MCF 10A (cell line): ENCODE measurements at places on chromosomes 6 and 20. TPM values are rescaled to one million over a fixed set of nuclear protein-coding genes. Genes with fewer than 3 reads are reported as not detected.
A peak's percentile ranks its signal among the peaks of the same experiment; 100 is the strongest.

DNA sequence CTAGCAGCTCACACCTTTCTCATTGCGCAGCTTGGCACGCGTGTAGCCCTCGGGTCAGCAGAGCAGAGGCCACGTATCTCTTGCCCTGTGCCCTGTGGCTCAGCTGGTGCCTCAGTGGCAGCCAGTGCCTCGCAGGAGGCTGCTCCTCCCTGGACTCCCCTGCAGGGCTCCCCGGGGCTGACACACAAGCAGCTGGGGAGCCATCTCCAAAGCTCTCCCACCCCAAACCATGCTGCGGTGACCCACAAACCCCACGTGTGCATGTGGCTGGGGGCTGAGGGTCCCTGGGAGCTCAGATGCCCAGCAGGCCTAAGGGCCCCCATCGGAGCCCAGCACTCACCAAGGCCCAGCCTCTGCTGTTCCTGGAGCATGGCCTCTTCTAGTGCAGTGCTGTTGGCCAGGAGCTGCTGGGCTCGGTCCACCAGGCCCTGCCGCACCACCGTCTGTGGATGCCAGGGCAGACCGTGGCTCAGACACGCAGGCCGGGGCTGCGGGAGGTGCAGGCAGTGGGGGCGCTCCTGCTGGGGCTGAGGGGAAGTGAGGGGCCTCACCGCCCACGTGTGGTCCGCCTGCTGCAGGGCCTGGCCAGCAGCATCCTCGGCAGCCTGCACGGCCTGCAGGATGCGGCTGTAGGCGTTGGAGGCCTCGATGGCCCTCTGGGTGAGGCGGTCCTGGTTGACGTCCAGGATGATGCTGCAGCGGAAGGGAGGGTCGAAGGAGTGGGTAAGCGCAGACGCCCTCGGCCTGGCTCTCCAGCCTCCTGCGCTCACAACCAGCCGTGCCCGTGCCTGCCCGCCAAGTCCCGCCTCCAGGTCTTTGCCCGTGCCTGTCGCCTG is 13.8 kb downstream of the ADRM1 start:
- no peak for DNase-seq

DNA sequence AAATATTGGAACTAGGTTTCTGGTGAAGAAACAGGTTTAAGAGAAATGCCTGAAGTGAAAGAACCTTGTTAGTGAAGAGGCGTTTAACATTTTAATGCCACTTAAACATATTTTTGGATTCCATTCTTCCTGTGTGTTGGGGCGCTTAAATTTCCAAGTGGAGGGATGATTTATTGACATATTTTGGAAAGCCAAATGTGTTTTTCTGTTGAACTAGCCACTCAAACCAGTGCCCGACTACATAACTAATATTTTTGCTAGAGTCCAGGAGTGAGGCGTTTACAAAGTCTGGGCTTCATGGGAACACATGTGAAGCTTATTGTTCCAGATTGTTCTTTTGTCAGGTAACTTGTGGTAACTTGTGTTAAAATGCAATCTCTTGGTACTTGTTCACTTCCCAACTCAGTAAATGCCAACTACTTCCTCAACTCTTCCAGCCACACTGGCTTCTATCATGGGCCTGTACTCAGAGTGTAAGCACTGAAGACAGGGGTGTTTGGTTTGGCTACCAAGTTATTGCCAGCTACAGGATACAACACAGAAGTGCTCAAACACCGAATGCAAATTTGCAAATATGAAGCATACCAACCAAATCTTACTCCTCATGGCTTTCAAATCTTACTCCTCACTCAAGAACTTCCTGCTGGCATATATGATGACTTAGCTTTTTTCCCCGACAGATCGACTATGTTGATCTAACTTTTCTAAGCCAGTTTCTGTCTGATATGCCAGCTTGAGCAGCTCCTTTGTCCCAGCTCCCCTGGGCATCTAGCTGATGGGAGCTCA is 2.0 kb upstream of the ZNFX1 start:
- DNase-seq = peak; percentile 28

SLPI gene
- 273 and 284 TPM in 2 replicates for total RNA-seq

- DNase-seq = no peak
Measured at GRCh38 chr6:41529049-41529448, 17.1 kb upstream of the FOXP4 start.

C4B gene
- 7.7 and 12.7 TPM in 2 replicates for total RNA-seq

DNA sequence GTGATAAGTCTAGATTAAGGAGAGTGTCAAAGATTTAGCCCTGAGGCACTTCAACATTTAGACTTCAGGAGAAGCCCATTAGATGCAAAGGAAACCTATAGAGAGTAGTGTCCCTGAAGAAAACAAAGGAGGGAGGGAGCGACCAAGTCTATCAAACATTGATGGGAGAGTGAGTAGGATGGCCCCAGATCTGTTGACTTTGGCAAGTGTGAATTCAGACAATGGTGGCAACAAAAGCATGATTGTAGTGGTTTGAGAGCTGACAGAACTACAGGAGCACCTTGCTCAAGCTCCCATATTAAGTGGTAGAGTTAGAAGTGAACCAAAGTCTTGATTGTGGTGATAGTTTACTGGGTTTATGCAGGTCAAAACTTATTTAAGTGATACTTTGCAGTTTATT is 979 bp upstream of the ABCF1 start:
- no peak for DNase-seq

RPS6KA2 gene
- total RNA-seq = 126 and 157 TPM in 2 replicates

- DNase-seq = peak; percentile 81
Measured at GRCh38 chr20:50588034-50588736, 78.0 kb downstream of the PTPN1 start.

DNA sequence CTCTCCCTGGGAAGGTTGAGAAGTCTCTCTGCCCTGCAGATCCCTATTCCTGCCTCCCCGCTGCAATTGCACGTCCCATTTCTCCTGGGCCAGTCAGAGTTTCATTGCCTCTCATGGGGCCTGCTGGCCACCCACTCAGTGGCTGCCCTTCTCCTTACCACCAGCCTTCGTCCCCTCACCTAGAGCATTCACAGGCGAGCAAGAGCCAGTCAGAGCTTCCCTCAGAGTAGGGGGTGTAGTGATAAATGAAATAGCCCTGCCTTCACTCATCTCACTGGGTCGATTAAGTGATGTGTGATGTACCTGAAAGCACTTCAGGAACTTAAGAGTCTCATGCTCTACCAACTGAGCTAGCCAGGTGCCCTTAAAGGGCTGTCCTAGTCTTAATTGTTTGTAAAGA is 52.0 kb upstream of the FANCE start:
- no peak for DNase-seq

DNA sequence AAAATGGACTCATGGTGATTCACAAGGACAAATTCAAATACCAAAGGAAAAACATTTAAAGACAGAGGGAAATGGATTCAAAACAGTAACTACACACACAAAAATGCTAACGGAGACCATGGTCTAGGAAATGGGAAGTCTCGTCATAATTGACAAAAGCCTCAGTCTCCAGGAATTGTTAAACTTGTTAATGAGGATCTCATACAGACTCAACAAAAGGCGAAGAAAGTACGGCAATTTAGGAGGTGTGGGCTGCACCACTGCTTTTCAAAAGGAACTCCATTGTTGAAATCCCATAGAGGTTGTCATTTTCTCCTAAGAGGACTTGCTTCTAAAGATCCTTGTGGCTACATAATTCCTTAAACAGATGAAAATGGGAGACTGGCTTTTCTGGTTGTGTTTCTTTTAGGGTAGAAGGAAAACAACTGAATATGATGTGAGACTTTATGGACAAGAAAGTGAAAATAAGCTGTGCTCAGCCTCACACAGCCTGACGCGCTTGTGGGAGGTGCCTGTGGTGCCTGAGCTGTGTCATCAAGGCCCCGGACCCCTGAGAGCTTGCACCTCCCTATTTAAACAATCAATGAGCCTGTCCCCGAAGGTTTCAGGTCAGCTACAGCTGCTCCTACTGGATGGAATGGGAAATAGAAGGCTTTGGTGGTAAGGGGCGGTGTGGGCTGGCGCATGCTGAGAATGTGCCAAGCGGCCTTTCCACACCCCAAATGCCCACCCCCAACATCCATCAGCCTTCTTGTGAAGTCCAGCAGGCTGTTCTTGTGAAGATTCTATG is 2.5 kb upstream of the CLDN20 start:
- DNase-seq = no peak

- peak; percentile 88 for DNase-seq
Measured at GRCh38 chr6:21869085-21869771, 275.7 kb downstream of the SOX4 start.

GRCh38 chr20:3865152-3865886 is 18.7 kb downstream of the MAVS start:
- no peak for DNase-seq

- no peak for DNase-seq
Measured at GRCh38 chr20:6689339-6689973, 78.0 kb upstream of the BMP2 start.

- DNase-seq = no peak
Measured at GRCh38 chr6:138957484-138957883, 30.6 kb downstream of the REPS1 start.

DNA sequence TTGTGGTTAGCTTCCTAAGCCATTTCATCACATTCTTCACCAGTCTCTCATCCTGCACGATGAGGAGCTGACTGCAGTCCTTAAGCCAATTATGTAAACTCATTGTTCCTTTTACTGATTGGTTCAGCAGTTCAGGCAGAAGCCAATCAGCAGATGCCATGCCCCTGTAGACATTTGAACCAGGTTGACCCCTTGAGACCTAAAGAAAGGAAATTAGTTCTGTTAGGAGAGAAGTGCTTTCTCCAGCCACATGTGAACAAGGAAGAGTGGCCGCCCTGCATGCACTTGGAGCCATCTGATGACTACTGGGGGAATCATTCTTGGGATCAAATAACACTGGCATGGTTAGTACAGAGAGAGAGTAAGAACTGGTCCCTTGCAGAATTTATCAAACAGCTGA is 535.2 kb upstream of the ID4 start:
- DNase-seq = peak; percentile 14

DNA sequence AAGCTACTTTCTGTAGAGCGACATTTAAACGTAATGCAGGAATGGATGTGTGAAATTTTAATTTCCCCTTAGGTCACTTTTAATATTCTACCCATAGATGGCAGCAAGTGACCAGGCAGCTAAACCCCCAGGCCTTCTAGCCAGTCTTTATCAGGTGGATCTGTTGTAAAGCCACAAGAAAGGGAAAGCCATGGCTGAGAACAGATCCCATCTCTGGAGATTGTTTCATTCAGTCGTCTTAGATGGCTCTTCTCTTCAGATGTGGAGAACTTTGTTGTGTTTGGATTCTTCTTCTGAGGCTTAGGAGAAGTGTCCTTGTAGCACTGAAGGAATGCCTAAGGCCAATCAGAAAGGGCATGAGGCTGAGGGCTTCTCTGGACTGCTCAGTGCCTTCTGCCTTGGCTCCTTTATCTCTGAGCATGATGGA is 15.8 kb upstream of the RNF182 start:
- peak; percentile 74 for DNase-seq

- no peak for DNase-seq
Measured at GRCh38 chr6:13327691-13328075, 654 bp downstream of the TBC1D7 start.

CCN6 gene
- total RNA-seq = not detected in 2 replicates

SNAI1 gene
- total RNA-seq = 0.17 and 0.23 TPM in 2 replicates

SLC35F1 gene
- not detected in 2 replicates for total RNA-seq

- DNase-seq = no peak
Measured at GRCh38 chr20:23085436-23086055, 578 bp downstream of the CD93 start.

DNA sequence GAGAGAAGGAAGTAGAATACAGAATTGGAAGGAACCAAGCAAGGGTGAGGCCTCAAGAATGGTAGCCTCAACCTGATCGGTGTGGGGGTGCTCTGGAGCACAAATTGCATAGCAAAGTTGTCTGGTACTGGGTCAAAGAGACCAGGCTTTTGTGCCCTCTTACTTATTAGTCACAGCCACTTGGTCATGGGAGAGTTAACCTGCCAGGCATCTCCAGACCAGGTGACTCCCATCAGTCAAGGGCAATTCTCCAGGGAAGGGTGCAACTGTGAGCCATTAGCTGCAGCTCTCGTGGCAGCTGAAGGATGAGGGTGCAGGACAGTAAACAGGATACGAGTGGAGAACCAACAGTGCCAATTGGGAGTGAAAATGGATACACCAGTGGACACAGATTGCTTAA is 47.7 kb upstream of the PLCB4 start:
- no peak for DNase-seq

DNA sequence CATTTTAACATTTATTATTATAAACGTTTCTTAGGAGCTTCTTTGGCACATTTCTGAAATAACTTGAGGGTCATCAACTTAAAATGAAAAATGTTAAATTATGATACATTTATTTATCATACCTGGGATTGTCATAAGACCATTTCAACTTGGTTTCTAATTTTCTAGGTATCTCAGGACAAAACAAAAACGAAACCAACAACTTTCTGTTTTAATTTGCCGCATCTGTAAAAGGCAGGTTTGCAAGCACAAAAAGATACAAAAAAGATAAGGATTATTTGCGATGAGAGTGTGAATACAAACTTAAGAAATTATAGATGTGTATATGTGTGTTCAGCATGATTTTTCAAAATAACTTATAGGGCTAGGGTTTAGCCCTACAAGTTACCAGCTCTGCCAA is 395.0 kb upstream of the RUNX2 start:
- DNase-seq = no peak

GRCh38 chr6:43699564-43700186 is 12.1 kb upstream of the MRPS18A start:
- DNase-seq = peak; percentile 80

DNA sequence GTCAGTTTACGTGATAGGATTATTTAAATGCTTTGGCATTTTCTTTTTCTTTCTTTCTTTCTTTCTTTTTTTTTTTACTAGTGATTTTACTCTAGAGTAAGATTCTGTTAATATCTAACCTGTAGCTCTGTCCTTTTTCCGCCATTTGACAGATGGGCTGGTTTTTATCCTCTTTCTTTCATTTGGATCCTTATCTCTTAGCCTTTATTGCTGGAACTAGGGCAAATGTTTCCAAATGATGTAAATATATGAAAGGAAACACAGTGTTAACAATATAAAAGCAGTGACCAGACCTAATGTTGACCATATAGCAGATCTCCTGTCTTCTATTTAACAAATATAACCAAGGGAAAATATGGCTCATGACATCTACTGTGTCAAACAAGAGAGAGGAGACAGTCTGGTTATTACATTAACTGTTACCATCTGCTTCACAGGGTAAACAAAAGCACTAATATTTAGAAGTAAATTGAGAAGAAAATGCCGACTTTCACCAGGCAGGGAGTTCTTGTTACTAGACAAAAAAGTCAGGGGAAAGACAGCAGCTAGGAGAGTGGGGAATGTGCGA is 59.8 kb upstream of the GCLC start:
- DNase-seq = no peak

DNA sequence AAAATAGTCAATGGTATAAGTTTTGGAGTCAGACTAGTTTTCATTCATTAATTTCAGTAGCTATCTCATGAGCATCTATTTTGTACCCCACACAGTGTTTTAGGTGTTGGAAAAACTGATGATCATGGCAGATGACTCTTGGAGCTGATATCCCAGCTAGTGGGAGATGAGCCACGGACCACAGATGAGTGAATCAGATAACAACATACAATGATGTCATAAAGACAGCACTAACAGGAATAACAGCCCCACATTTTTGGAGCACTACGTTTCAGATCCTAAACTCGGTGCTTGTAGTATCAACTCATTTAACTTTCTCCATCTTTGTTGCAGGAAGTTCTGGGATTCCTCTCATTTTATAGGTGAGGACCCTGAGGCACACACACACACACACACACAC is 67.8 kb upstream of the EDN3 start:
- no peak for DNase-seq

GPX6 gene
- not detected in 2 replicates for total RNA-seq

GRCh38 chr20:17794400-17794799 is 94.6 kb downstream of the BANF2 start:
- no peak for DNase-seq

EMILIN3 gene
- total RNA-seq = not detected in 2 replicates
